NCI-H524 treated with DMSO at 0.1 percent for 48 hours (cell line): ENCODE measurements at places on chromosomes 2 and 18.

- no peak for DNase-seq
Observed at GRCh38 chr2:33380001-33380609, 96.3 kb upstream of the RASGRP3 start.

DNA sequence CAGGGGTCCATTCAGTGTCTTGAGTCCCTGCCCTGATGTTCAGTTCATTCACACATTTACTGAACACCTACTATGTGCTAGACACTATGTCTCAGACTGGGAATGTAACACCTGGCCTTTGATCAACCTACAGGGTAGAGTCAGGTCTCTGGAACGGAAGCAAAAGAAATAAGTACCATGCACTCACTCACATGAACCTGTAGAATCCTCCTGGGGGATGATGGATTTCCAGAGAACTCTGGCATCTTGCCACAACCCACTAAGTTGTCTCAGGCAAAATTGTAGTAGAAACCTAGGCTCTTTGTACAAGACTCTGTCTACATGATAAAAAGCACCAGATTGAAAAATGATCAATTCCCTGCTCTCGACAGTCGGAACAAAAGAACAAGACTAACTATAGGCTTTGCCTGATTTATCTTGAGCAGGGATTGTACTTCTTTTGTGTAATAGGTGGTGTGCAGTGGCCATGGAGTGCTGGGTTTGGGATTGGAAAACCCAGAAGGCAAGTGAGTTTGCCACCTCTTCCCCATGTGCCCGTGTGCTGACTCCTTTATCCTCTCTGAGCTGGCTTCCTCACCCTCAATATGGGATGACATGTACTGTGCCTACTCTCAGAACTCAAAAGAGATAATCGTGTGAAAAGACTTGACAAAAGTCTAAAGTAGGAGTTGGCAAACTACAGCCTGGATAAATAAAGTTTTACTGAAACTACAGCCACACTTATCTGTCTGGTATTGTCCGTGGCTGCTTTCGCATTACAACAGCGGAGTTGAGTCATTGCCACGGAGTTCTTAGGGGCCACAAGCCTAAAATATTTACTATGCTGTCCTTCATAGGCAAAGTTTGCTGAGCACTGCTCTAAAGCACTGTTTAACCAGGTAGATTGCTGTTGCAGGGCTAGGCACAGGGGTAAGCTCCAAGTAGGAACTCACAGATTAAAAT is 4.4 kb downstream of the CAPN14 start:
- DNase-seq: no peak

DNA sequence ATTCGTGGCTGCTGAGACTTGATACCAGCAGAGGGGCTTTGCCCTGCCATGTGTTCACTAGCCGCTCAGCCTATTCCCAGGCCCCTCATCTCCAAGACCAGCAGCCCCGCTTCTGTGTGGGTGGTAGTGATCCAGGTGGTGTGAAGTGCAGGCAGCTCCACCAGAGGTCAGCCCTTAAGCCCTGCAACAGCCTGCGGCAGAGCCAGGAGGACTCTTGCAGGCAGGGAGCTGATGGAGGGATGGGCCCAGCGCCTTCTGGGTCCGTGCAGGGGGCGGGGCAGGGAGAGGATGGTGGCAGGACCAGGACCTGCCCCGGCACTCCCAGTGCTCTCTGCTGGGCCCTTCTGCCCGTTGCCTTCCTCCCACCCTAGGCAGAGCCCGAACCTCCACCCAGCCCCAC is 162.0 kb downstream of the SH3BP4 start:
- DNase-seq: peak; percentile 32

- DNase-seq: no peak
Observed at GRCh38 chr18:62637807-62638687, 77.3 kb upstream of the PHLPP1 start.

DNA sequence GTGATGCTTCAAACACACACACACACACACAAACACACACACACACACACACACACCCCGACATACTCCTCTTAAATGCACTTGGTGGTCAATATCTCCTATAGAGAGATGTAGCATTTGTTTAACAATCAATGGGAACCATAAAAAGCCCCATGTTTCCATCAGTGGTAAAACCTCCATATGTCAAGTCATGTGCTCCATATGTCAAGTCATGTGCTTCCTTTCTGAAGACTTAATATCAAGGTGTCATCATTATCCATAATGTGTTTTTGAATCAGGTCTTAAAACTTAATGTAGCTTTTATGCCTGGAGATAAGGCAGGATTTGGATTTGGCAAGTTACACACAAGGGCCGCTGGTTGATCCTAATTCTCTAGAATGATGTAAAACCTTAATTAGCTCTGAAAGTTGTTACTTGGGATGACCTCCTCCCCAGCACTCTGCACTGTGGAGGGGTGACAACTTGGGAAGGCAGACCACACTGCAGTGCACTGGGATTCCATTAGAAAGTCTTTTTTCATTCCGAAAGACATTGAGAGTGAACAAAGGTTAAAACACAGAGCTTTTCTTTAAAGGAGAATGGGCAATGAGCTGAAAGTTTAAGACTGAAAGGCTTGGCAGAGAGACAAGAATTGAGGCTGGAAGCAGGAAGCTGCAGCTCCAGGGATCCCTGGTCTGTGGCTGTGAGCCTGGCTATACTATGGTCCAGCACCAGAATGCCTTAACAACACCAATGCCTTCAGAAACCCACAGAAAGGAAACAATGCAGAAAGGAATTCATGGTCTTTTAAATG is 26.4 kb downstream of the ALK start:
- no peak for DNase-seq

DNA sequence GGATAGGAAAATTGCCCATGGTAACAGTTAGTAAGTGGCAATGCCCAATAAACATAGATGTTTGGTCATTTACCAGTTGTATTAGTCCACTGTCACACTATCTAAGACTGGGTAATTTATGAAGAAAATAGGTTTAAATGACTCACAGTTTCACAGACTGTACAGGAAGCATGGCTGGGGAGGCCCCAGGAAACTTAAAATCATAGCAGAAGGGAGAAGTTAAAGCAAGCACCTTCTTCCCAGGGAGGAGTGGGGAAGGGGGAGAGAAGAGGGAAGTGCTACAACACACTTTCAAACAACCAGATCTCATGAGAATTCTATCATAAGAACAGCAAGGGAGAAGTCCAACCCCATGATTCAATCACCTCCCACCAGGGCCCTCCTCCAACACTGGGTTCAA is 23.4 kb downstream of the NR4A2 start:
- no peak for DNase-seq

DNA sequence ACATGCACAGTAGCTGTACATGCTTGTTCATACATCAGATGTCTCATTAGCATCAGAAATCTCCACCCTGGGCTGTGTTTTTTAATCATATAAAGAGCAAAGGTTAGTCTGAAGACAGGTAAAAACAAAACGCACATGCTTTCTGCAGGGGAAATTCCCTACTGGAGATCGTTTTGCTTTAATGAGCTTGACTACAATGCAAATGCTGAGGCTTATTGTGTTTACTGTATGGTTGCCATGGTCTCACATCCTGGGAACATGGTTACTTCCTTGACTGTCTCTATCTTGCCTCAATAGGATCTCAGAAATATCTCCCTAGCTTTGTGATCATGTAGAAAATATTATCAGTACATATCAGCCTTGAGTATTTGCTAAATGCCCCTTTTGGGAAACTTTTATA is 336.5 kb upstream of the TFPI start:
- no peak for DNase-seq

GRCh38 chr2:53715568-53715967 is 52.0 kb upstream of the CHAC2 start:
- no peak for DNase-seq

- no peak for DNase-seq
Observed at GRCh38 chr2:48398285-48399002, 131.5 kb upstream of the STON1 start.

DNA sequence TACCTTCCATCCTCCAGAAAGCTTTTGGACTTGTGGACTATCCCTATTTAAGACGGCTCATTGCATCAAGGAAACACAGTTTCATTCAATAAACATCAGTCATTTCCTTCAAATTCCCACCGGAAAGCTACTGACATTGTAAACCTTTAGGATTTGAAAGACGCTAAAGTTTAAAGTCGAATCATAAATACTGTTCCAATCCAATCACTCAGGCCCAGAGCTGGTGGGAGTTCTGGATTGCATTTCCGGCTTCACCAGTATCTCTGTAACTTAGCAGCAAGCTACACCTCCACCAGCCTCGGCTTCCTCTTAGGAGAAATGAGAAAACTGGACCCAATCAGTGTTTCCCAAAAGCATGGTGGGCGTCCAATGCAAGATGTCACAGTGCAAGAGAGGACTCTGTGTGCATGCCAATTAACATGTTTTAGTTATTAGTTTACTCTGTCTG is 1.6 kb downstream of the WDFY1 start:
- no peak for DNase-seq

- no peak for DNase-seq
Observed at GRCh38 chr2:226884166-226884565, 48.3 kb downstream of the RHBDD1 start.

DNA sequence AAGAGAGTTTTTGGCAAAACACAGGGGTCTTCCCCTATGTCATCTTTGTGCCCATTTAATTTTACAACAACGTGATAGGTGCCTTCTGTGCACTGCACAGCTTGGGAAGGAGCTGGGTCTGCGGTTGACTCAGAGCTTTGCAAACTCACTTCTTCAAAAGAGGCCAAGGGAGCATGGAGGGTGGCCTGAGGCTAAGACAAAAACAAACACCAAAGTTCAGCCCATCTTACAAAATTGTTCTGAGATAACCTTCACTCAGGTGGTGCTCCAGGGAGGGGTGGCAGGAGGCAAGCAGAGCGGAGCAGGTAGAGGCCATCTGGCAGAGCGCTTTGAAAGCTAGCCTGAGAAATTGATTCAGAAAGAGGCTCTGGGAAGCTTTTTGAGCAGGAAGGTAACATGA is 9.8 kb downstream of the SOWAHC start:
- DNase-seq: no peak

DNA sequence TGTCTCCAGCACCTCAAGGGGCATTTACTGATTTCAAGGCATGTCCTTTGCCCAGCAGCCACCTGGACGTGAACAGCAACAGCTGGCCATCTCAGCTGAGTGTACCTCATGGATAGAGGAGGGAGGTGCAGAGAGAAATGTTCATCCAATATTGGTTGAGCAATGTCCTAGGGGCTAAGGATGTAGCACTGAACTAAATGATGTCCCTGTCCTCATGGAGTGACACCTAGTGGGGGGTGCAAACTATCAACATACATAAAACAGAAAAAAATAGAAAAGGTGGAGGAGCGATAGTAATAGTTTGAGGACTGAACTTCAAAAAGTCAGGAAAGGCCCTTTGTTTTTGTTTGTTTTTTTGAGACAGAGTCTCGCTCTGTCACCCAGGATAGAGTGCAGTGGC is 4.8 kb upstream of the UGGT1 start:
- no peak for DNase-seq

DNA sequence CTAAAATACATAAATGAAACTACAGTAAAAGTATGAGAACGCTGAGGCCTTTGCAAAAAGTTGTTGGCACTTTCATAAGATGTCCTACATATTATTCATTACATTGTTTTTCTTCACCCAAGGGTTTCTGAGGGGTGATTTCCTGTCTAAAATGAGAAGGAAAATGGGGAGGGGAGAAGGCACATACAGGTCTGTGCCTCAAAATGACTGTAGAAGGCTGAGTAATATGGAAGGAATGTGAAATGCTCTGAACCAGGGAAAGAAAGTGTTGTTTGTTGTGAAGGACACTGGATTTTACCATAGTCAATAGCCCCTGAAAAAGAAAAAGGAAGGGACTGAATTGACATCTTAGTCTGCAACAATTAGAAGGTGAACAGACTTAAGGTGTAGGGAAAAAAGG is 99.5 kb upstream of the RNF152 start:
- no peak for DNase-seq

GRCh38 chr18:5941890-5942289 is 46.6 kb upstream of the TMEM200C start:
- no peak for DNase-seq

- no peak for DNase-seq
Observed at GRCh38 chr2:3243804-3244203, 133.8 kb downstream of the EIPR1 start.

- no peak for DNase-seq
Observed at GRCh38 chr2:16615687-16616615, 49.7 kb downstream of the CYRIA start.

GRCh38 chr2:23510471-23510870 is 125.5 kb downstream of the KLHL29 start:
- DNase-seq: no peak

- no peak for DNase-seq
Observed at GRCh38 chr18:36850527-36851201, 21.7 kb downstream of the KIAA1328 start.

DNA sequence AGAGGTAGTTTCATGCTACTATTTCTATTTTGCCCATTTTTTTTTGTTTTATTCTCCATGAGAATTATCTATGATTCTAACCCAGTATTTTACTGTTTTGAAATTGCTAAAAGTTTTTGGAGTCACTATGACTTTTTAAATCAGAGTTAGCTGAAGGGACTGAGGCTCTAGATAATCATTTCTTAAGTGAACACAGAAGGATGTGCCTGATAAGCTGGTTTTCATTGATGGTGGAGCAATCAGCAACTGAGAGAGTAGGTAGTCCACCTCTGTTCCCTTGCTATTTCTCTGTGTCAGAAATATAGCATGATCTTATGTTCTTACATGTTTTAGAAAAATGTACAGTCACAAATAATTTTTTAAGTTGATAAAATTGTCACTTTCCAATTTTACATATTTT is 59.4 kb downstream of the CCDC138 start:
- DNase-seq: no peak

- no peak for DNase-seq
Observed at GRCh38 chr2:176188774-176189680, 559 bp downstream of the HOXD1 start.
